ENCODE measurements at places on chromosomes 6 and 20.

- DNase-seq = peak; percentile 14
These were observed 97.0 kb downstream of the KCNB1 start for GRCh38 chr20:49385465-49385864.

GRCh38 chr6:87710090-87710489 lies 8.1 kb upstream of the AKIRIN2 start:
- DNase-seq = no peak

- DNase-seq = no peak
These were observed at the start of gene BPIFB2 for GRCh38 chr20:33007376-33008335. BPIFB2 (plus strand) TSS chr20:33007704; CDS start chr20:33008575, 871 bp downstream.

DNA sequence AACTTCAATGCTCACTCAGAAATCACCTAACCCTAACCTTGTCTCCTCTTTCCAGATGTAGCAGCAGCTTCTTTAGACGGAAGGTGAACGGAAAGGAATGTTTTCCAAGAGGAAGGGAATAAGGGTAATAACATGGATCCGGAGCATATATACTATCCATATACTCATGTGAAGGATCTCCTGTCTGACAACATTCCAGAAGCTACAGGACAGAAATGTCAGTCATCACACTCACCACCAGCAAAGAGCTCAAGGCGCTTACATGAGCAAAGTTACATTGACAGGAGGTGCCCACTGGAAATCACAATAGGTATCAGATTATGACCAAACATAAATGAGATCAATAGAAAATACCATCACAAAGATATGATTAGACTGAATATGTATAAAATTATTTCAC lies 122.1 kb upstream of the CCDC28A start:
- no peak for DNase-seq

GRCh38 chr6:126718600-126719327 lies 378.8 kb downstream of the CENPW start:
- no peak for DNase-seq

- no peak for DNase-seq
These were observed 1.2 kb downstream of the REV3L start for GRCh38 chr6:111481836-111482187.

DNA sequence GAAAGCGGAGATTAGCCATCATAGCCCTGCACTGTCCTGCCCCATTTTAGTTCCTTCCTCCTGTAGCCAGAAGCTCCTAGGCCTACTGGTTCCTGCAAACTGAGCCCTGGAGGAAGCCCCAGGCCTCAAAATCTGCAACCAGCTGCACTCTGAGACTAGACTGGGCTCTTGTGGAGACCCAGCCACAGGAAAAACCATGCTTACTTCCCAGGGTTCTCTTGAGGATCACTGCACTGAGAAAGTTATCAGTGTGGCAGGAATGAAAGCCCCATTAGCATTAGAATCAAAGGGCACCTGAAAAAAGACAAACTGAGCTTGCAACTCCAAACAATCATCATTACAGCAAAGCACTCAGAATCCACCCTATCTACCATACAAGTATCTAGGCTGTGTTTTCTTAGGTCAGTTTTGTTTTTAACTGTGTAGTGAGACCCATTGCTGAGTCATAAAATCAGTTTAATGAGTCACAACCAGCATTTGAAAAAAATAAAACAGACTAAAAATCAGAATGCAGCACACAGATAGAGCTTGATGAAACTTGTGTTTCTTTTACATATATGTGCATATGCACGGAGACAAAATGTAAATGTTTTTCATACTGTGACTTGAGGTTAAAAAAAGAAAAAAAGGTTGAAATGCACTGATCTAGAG lies 91.0 kb downstream of the UNC5CL start:
- DNase-seq = no peak

GRCh38 chr20:53186635-53187034 lies 214.5 kb downstream of the TSHZ2 start:
- no peak for DNase-seq

DNA sequence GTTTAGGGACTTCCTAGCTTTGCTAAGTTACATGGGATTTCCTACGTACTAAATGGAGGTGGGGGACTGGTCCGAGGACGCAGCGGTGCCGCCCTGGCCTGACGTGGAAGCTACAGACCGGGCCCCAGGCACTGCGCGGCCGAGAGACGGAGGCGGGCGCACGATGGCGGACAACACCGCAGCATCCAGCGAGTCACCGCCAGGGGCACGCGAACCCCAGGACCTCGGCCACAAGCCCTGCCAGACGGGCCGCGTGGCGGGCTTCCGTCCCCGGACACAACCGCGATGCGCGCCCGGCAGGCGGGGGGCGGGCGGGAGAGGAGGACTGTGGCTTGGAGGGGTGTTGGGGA lies 1516.9 kb upstream of the DEFB115 start:
- no peak for DNase-seq

- no peak for DNase-seq
These were observed 34.3 kb upstream of the COL9A1 start for GRCh38 chr6:70336996-70337742.

GRCh38 chr6:56766806-56767178 lies 124.1 kb upstream of the DST start:
- DNase-seq = no peak

DNA sequence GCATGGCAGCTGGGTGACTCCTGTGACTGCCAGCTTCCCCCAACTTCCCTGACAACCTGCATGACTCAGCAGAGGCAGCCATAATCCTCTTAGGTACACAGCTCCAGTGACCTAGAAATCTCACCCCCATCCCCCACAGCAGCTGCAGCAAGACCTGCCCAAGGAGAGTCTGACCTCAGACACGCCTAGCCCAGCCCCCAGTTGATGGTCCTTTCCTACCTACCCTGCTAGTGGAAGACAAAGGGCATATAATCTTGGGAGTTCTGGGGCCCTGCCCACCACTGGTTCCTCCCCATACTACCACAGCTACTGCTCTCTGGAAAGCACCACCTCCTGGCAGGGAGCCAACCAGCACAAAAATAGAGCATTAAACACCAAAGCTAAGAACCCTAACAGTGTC lies 90.2 kb downstream of the F13A1 start:
- peak; percentile 39 for DNase-seq

GRCh38 chr20:20363434-20363798 lies 4.5 kb upstream of the INSM1 start:
- DNase-seq = no peak

- no peak for DNase-seq
These were observed 72.8 kb downstream of the KIF13A start for GRCh38 chr6:17914651-17915050.

DNA sequence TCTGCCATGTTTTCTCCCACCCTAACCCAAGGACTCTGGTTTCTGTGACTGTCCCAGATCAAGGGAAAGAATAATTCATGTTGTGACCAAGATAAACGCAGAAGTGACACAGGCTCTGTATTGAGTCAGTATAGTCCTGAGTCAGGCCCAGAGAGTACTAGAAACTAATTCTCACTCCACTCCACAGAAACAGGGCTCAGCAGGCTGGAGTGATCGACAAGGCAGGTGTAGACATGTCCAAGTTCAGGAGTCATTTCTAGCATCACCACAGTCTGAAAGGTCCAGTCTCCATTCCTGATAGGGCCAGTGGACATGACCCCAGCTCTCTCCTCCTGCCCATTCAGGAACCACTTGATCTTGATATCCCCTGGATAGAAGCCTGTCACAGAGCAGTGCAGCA lies 2.7 kb downstream of the HLA-DOB start:
- no peak for DNase-seq

GRCh38 chr20:37198932-37199660 lies 19.7 kb upstream of the MROH8 start:
- DNase-seq = no peak

DNA sequence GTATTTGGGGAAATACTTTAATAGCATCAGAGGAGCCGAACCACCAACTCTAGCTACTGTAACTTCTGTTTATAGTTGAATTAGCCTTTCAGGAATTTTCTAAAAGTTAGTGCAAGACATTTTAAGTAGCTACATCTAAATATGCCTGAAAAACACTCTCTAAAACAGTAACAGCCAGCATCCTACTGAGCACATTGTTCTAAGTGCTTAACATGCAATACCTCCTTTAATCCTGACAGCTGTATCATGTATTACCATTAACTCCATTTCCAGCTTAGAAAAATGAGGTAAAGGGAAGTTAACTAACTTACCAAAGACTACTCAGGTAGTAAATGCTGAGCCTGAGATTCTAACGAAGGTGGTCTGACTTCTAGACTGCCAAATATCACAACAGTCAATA lies 120.7 kb downstream of the DST start:
- DNase-seq = no peak

DNA sequence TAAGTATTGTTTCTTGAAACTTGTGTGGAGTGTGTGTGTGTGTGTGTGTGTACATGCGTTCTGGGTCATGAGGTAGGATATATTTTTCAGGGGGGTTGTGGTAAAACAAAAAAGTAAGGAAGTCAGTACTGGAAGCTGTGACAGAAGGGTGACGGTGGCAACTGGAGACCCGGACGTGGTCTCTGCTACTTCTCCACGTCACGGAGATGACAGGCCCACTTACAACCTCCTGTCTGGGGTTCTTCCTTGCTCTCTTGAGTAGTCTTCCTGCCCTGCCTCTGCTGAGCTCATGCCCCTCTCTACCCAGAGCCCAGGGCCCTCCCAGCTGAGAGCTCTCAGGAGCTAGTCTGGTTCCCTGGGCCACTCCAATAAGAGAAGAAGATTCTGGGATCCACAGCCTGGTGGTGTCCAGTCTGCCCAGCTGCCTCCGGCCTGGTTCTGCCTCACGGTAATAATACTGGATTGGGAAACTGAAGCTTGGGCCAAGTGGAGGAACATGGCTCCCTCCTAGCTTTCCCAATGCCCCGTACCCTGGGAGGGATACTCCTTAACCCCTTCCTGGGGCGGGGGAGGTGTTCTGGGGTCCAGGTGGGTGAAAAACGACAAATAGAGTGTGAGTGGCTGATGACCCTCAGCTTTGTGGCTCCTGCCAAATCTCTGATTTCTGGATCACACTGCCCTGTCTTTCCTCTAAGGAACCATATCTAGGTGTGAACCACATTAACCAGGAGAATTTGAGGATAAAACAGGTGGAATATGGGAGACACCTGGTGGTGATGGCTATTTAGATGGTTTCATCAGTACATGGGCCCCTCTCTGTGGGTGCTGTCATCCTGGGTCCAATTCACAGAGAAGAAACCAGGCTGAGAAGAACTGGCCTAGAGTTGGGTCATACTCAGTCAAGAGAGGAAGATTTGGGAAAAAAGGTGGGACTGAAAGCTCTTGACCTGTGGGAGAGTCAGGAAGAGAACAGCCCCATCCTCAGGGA lies 27.2 kb downstream of the VEGFA start:
- no peak for DNase-seq

GRCh38 chr20:4147319-4147718 lies 132.0 kb upstream of the RNF24 start:
- no peak for DNase-seq

DNA sequence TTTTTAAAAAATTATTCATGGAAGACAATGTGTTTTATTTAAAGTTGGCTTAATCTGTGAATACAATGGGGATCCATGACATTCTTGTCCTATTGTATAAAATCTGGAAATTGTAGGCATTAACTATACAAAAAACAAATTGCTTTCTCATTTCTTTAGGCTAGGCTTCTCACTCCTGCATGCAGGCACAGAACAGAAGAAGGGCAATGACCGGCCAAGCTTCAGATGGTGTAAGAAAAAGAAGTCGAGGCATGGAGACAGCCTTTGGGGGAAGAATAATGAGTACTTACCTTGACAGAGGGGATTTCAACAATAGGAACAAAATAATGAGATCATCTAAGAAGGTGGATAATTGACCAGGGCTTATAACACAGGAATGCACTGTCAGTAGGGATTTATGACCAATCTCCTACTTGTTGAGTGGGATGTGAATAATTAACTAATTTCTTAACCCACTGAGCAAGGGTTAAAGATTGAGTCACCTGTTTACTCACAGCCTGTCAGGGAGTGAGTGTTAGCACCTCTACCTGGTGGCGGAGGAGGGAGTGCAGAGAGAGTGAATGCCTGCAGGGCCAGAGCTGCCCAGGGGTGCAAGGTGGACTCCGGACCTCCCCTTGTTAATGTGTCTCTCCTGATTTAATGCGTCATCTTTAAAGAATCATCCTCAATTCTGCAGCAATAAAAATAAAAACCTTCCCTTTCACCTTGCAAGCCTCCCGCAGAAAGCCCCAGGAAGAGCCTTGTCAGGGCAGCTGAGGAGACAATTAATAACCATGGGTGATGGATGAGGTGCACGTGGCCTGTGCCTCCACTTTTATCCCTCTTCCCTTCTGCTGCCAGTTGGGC lies 3.9 kb downstream of the SLC22A2 start:
- no peak for DNase-seq

DNA sequence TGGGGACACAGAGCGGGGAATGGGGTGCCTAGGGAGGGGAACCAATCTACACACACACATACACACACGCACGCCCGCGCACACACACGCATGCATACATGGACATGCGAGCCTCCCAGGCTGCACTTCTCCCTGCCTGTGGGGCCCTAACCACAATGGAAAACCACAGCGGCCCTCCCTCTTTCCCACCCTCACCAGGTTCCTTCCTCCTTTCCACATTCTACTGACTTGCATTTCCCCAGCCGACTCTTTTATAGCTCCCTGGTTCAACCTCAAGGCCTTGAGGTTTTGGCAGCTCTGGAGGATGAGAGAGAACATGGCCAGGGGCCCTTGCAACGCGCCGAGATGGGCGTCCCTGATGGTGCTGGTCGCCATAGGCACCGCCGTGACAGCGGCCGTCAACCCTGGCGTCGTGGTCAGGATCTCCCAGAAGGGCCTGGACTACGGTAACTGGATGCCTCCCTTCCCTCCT lies at the start of gene BPI:
Gene BPI, plus strand, starts transcription at position 249 of the 472 bp plus-strand sequence. Its CDS starts 68 bp downstream, at position 317.
- peak; percentile 99 for DNase-seq

GRCh38 chr20:44537993-44538392 lies 16.1 kb upstream of the SERINC3 start:
- DNase-seq = no peak

DNA sequence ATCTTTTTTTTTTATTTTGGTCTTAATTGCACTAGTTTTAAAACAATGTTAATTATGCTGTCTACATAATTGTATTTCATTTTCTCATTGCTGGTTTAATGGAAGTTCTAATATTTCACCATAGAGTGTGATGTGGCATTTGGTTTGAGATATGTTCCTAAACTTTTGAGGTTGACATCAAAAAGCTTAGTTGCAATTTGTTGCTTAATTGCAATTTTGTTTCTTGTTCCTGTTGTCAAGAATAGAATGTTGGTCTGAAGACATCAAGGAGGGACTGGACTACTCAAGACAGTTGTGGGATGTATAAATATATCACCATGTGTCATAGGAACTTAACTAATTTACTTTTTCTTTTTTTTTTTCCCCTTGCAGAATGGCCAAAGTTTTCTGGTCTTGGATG lies 12.5 kb downstream of the HSF2 start:
- DNase-seq = no peak

DNA sequence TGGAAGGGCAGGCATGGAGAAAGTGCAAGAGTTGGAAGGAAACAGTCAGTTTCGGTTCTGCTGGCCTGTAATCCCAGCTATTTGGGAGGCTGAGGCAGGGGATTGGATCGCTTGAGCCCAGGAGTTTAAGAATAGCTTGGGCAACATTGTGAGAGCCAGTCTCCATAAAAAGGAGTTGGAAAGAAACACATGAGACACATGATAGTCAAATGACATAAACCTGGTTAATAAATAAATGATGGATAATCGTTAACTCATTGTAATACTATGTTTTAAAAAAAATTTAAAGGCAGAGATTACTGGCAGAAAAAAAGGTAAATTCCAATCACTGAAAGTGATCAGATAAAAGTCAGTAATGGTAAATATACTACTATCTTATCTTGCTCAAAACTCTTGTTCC lies 37.2 kb upstream of the PHACTR1 start:
- no peak for DNase-seq
